ENCODE measurements at places on chromosomes 2 and 18. TPM values are rescaled to one million over a fixed set of nuclear protein-coding genes. Genes with fewer than 3 reads are reported as not detected.

The ACMSD gene
- not detected for total RNA-seq

DNA sequence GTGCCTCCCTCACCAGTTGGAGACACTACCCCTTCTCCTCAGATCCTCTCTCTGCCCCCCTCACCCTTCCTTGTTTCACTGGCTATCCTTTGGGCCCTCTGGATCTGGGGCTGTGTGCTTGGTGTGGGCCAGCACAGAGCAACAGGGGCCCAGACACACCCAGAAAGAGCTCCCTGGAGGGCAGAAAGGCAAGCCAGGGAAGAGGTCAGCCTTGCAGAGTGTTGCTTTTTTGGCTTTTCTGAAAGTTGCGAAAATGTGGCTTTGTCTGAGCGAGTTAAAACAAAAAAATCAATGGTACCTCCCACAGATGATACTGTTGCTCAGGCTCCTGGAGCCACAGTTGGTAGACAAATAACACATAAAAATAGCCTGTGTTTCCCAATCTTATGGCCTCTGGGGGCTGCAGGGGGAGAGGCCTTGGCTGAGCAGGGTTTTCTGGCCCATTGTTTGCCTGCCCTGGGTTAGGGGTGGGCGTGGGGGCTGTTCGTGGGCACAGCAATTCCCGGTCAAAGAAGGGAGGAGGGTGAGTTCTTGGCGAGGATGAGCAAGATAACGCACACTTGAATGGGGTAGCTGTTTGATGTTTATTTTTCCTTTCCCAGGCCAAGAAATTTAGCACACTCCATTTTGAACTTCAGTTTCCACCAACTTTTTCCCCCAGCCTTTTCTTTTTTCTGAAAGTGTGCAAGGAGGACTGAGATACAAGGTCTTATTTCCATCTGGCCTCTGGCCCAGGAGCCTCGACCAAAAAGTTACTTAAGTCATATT, 167.0 kb upstream of the HAAO start:
- ATAC-seq = no peak

The ALPP gene
- total RNA-seq = not detected

The LIMS4 gene
- 0.20 TPM for total RNA-seq

GRCh38 chr18:65091744-65092329, 659.0 kb upstream of the CDH7 start:
- ATAC-seq = no peak

The GMCL1 gene
- total RNA-seq = 9.5 TPM

- ATAC-seq = no peak
Measured at GRCh38 chr2:160381425-160381951, 112.1 kb downstream of the RBMS1 start.

- ATAC-seq = no peak
Measured at GRCh38 chr18:564708-565561, 15.2 kb upstream of the CETN1 start.

- ATAC-seq = no peak
Measured at GRCh38 chr2:86566821-86567190, 3.6 kb upstream of the CHMP3 start.

GRCh38 chr2:233829193-233830110, 24.9 kb downstream of the HJURP start:
- peak; percentile 18 for ATAC-seq

The SNX17 gene
- 62.1 TPM for total RNA-seq

DNA sequence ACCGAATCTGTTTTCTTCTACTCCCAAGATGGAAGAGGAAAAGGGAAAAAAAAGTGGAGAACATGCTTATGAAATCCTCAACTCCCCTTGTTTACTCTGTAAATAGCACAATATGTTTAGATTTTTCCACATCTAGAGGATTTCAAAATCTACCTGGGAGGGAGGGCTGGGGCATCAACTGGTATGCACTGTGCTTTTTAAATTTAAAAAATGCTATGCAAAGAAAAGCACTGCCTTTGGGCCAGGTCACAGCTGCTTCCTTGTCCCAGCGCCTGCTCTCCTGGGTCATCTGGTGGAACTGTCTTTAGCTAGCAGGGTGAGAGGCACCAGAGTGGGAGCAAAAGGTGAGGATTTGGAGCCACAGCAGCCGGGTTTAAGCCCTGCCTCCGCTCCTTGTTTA, 88.2 kb upstream of the BOD1L2 start:
- ATAC-seq = no peak

The THOC1 gene
- total RNA-seq = 21.5 TPM

DNA sequence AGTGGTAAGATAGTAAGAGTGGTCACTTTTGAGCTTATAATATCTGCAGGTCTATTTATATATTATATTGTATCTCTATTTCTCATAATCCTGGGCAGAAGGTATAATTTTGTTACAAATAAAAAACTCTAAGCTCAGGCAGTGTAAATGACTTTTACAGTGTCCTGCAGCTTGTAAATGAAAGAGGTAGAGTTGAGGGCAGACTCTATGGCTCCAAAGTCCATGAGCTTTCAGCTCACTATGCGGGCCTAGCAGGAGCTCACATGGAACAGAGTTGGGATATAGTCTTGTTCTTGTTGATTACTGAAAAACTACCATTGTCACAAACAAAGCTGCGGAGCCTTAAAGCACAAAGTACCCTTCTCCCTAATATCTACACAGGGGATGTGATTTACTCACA, 361.4 kb downstream of the LNPK start:
- no peak for ATAC-seq

GRCh38 chr2:124027182-124027581, 2.1 kb downstream of the CNTNAP5 start:
- ATAC-seq = peak; percentile 67

DNA sequence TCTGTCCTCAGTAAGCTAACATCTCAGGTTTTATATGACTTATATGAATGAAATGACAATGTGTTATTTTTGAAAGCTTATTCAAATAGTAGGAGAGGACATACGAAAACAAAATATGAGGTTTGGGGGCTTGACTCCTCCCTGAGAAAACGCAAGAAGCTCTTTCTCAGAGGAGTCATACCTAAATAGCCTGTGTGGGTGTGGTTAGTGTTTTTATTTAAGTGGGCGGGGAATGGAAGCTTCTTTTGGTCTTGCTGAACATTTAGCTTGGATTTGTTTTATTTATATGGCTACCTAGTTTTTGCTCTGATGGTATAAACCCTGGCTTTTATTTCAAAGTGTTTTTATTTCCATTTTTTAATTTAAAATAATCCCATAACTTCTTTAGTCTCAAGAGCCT, 72.1 kb upstream of the DSG1 start:
- no peak for ATAC-seq

DNA sequence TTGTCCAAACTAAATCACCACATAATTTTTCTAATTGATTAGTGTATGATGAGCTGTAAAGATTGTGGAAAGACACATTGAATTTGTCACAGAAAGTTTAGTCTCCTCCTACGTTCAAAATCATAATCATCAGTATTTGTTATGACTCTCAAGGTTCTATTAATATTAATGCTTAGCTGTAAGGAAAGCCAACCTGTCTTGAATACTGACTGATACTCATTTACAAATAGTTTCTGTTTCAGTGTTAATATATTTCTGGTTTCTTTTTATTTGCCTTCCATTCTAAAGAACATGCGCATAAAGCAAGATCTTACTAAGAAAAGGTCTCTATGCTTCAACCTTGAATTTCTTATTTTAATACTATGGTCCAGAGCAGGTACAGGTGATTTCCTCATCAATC, 55.1 kb downstream of the CPS1 start:
- ATAC-seq = no peak

GRCh38 chr2:219362524-219363164, 25.1 kb downstream of the DNPEP start:
- ATAC-seq = peak; percentile 70

GRCh38 chr18:68121308-68121707, 593.6 kb downstream of the TMX3 start:
- ATAC-seq = no peak

The KCNK3 gene
- total RNA-seq = 0.44 TPM

DNA sequence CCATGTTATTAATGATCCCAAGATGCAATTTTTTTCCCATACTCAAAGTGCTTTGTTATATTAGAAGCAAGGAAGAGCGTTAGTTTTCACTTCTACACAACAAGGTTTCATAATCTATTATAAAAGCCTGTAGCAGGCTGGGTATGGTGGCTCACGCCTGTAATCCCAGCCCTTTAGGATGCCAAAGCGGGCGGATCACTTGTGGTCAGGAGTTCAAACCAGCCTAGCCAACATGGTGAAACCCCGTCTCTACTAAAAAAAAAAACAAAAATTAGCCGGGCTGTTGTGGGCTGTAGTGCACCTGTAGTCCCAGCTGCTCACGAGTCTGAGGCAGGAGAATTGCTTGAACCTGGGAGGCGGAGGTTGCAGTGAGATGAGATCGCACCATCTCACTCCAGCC, 19.0 kb upstream of the SERPINB2 start:
- peak; percentile 24 for ATAC-seq

The RBM44 gene
- 0.36 TPM for total RNA-seq
